ENCODE measurements at places on chromosomes 5 and 9. TPM values are rescaled to one million over a fixed set of nuclear protein-coding genes. Genes with fewer than 3 reads are reported as not detected.

GRCh38 chr5:56161927-56162326, 71.2 kb downstream of the ANKRD55 start:
- peaks cover 50% of the 10 kb centered on the region for H3K4me1 ChIP-seq
- no peak overlapping the region for H3K4me3 ChIP-seq
- DNase-seq = no peak
- H3K27ac ChIP-seq = no peak overlapping the region
- no peaks in the 10 kb centered on the region for H3K27me3 ChIP-seq

GRCh38 chr9:90943341-90943740, 141.7 kb downstream of the SYK start:
- no peaks in the 10 kb centered on the region for H3K4me1 ChIP-seq
- H3K36me3 ChIP-seq = no peaks in the 10 kb centered on the region
- no peak overlapping the region for H3K4me3 ChIP-seq
- no peaks in the 10 kb centered on the region for H3K27me3 ChIP-seq
- no peak for DNase-seq

DNA sequence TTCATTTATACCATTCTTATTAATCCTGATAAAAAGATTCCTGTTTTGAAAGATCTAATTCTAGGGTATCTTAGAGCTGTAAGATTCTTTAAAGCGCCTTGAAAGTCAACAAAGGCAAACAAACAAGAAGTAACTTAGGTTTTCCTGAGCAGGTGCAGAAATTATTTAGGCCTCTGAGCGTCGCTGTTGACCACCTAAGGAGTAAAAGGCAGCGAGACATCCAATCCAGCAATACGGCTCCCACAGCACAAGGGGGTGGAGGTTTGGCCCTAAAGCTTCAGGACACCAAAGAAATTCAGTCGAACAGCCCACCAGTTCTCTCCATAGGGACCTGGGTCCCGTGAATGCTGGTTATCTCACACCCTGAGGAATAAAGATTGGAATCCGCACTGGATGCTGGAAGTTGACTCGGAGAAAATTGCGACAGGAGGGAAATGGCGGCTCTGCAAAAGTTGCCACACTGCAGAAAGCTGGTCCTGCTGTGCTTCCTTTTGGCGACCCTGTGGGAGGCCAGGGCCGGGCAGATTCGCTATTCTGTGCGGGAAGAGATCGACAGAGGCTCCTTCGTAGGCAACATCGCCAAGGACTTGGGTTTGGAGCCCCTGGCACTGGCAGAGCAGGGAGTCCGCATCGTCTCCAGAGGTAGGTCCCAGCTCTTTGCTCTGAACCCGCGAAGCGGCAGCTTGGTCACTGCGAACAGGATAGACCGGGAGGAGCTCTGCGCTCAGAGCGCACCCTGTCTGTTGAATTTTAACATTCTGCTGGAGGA, at the start of gene PCDHGA2:
PCDHGA2 (plus strand) TSS at position 223 of the 769 bp plus-strand sequence.
- no peaks in the 10 kb centered on the region for H3K4me1 ChIP-seq
- peaks cover 16% of the 10 kb centered on the region for H3K27me3 ChIP-seq
- no peak for DNase-seq
- no peaks in the 10 kb centered on the region for H3K36me3 ChIP-seq
- H3K4me3 ChIP-seq = peak within 1 kb of the TSS; percentile 29

DNA sequence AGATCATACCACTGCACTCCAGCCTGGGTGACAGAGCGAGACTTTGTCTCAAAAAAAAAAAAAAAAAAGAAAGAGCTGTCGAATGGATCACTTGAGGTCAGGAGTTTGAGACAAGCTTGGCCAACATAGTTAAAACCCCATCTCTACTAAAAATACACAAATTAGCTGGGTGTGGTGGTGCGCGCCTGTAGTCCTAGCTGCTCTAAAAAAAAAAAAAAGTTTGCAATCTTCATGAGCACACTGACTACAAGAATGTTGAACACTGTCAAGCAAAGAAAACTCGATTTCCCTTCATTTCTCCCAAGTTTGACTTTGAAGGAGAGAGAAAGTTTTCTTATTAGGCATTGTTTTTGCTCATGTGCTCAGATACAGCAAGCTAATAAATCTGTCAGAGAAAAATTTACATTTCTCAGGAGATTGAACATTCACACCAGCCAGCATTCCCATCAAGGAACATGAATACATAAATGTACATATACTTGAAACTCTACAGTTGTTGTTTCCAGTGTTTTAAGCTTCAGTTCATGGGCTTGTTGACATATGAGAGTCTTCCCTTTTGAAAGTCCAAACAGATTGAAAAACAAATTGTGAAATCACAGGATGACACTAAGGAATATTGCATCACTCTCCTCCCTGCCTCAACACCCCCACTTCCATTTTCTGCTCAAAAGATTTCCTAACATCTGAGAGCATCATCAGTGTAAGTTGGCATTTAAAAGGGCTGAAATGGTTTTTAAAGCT, 81.8 kb downstream of the ARRDC3 start:
- no peak overlapping the region for H3K4me3 ChIP-seq
- peaks cover 2% of the 10 kb centered on the region for H3K4me1 ChIP-seq
- DNase-seq = no peak
- no peaks in the 10 kb centered on the region for H3K36me3 ChIP-seq
- H3K27ac ChIP-seq = no peak overlapping the region

GRCh38 chr5:1555011-1555807, 31.4 kb upstream of the LPCAT1 start:
- no peak overlapping the region for H3K4me3 ChIP-seq
- no peaks in the 10 kb centered on the region for H3K27me3 ChIP-seq

DNA sequence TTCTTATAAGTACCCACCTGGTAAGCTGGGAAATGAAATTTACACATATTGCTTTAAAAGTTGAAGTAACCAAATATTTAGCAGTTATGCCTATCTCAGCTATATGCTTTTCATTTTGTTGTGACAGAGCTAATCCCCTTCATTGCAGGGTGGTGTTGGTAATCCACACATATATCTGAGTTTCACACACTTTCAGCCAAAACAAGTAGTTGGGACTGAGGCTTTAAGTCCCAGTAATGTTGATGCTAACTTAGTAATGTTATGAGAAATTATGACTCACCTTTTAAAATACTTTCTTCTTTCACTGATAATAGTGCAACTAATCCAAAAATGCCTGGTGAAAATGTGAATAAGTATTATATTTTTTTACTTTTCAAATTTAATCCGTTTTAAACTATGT, 19.2 kb upstream of the RICTOR start:
- H3K27me3 ChIP-seq = no peaks in the 10 kb centered on the region
- no peak overlapping the region for H3K4me3 ChIP-seq
- H3K4me1 ChIP-seq = no peaks in the 10 kb centered on the region
- H3K27ac ChIP-seq = no peak overlapping the region

DNA sequence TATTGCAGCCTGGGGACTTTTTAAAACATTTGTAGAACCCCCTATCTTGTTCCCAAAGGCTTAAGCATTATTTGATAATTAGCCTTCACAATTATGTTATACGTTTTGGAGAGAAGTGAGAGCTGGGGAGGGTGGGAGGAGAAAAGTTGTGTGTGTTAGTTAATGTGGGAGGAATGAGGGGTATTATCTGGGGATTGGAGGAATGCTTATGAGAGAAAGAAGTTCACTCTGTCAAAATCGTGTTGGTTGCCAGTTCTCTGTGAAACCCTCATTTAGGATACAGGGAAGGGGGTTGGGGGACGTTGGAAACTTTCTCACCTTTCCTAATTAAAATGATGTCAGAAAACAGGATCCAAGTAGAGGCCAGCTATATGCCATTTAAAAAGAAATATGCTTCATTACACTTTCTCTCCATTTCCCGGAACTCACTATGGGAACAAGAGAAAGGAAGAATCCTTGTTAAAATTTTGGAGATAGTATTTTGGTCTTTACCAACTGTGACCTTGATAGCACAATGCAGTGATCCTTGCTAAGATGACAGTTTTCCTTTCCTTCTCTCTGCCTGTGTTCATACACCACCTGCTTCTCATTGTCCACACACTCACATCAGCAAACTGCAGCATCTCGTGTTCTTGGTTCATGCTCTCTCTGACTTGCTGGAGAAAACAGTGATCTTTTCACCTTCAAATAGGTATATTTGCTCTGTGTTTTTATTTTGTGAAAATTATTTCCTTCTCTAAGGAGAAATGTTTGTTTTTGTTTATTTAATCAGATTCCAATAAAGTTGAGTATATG, 336.7 kb upstream of the CLINT1 start:
- no peak overlapping the region for H3K27ac ChIP-seq
- H3K27me3 ChIP-seq = no peaks in the 10 kb centered on the region
- H3K4me3 ChIP-seq = no peak overlapping the region
- DNase-seq = no peak

- H3K4me3 ChIP-seq = no peak overlapping the region
- peaks cover 23% of the 10 kb centered on the region for H3K4me1 ChIP-seq
- H3K36me3 ChIP-seq = no peaks in the 10 kb centered on the region
- H3K27ac ChIP-seq = no peak overlapping the region
- DNase-seq = no peak
- H3K27me3 ChIP-seq = no peaks in the 10 kb centered on the region
Measured at GRCh38 chr5:59660737-59661136, 232.8 kb downstream of the PDE4D start.

GRCh38 chr5:172792701-172793570, 21.9 kb upstream of the DUSP1 start:
- H3K4me1 ChIP-seq = peaks cover 77% of the 10 kb centered on the region
- DNase-seq = peak; percentile 21
- peak overlapping the region; percentile 70 for H3K27ac ChIP-seq
- H3K4me3 ChIP-seq = no peak overlapping the region
- no peaks in the 10 kb centered on the region for H3K27me3 ChIP-seq

The INSL6 gene
- not detected for total RNA-seq

The SIT1 gene
- 1.5 TPM for total RNA-seq

The FAXDC2 gene
- total RNA-seq = 72.7 TPM

The GABRA6 gene
- total RNA-seq = not detected

The RAD23B gene
- total RNA-seq = 95.4 TPM

The PCSK1 gene
- 0.18 TPM for total RNA-seq
